ENCODE measurements at places on chromosomes 12 and 14.
A peak's percentile ranks its signal among the peaks of the same experiment; 100 is the strongest.

DNA sequence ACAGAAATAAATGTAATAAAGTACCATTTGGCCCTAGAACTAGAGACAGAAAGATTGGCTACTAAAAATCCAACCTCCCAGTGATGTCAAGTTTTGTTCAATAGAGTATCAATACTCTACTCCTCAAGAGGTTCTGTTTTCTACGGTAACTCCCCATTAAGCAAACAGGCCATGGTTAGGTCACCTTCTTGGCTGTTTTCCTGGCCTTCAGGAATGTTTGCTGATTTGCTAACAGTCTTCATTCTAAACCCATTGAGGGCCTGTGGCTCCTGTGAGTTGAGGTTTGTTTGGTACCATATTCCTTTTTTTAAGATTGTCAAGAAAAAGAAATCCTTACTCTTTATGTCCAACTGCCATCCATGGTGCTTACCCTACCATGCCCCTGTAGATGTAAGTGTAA is 1022.0 kb upstream of the TMEM132C start:
- no peak for DNase-seq

DNA sequence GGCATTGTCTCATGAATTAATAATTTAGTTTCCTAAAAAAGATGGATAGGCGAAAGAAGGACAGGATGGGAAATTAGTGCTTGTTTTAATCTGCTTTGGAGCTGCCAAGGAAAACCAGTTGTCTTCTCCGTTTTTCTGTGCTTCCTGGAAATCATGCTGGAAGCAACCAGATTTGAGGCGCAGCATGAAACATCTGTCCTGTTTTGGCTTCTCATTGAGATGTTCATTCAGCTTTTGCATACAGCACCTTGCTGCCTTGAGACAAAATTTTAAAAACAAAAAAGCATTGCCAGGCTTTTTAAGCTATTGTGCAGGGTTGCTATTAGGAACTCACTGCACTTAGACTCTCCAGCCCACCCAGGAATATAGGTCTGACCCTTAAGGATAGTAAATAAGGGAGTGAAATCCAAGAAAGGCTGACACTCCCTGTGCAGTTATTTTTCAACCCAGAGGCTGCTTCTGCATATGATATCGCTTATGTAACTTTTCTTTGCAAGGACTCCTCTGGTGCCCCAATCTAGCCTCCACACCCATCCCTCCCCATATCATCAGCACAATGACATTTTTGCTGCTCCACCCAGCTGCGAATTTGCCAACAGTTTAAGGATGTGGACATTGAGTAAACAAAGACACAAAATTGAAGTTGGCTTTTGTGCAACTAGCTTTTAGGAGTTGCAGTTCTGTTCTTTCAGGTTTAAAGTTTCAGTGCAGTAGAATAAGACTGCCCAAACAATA is 46.9 kb upstream of the MDM1 start:
- no peak for DNase-seq

- no peak for DNase-seq
These were observed 149.2 kb upstream of the LRIG3 start for GRCh38 chr12:59069516-59069915.

DNA sequence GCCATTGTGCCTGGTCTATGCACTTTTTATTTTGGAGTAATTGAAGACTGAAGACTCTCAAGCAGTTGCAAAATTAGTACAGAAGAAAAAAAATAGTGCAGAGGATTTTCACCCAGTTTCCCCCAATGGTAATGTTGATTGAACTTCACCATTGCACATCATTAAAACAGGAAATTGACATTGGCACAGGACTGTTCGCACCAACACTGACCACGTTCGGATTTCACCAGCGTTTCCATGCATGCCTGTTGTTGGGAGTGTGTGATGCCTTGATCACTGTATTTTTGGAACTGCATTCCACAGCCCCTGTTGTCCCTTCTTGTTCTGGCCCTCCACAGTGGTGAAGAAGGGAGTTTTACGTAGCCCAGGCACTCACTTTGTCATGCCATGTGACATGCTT is 67.1 kb downstream of the FOXN4 start:
- DNase-seq = no peak

- peak; percentile 25 for DNase-seq
These were observed 305.9 kb upstream of the G2E3 start for GRCh38 chr14:30252783-30253674.

GRCh38 chr12:111359914-111360276 is 9.0 kb downstream of the PHETA1 start:
- no peak for DNase-seq

- DNase-seq = no peak
These were observed 15.5 kb downstream of the ADGRD1 start for GRCh38 chr12:130969223-130969622.

DNA sequence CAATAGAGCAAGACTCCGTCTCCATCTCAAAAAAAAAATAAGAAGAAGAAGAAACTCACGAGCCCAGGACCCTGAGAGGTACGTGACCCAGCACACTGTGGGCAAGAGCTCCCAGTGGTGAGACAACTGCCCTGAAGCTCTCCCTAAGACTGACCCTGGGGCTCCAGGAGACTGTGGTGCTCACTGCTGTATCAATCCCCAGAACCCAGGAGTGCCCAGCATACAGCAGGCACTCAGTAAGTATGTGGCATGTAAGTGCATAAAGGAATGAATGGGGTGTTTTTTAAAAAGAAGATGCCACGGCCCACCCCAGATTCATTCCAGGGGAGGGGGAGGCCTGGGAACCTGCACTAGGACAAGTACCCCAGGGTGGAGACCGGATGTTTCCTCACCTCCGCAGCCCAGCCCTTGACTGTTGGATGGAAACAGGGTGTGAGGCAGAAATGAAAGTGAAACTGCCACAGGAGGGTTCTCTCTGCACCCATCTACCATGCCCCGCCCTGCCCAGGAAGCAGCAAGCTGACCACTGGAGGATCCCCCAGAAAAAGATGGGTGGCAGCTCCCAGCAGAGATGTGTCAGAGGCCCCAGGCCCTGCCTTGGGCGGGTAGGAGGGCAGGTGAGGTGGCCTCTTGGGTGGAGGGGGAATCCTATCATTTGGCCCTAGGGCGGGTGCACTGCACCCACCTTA is 12.2 kb downstream of the ITPK1 start:
- DNase-seq = no peak

DNA sequence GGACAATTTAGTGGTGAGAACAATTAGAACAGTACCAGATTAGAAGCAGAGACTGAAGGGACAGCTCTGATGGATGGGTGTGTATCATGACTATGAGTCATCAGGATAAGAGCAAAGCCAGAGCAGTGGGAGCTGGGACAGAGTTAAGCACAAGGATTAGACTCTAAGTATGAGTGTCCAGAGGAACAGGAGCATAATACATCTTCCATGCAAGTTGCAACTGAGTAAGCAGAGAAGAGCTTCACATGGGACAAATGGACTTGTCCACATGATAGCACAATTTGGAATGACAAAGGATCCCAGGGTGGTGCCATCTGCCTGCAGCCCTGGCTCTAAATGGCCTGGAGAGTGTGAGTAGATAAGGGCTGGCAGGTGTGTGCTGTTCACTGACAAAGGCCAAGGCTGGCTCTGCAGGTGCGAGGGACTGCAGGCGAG is 226.4 kb upstream of the CAND1 start:
- DNase-seq = peak; percentile 89

DNA sequence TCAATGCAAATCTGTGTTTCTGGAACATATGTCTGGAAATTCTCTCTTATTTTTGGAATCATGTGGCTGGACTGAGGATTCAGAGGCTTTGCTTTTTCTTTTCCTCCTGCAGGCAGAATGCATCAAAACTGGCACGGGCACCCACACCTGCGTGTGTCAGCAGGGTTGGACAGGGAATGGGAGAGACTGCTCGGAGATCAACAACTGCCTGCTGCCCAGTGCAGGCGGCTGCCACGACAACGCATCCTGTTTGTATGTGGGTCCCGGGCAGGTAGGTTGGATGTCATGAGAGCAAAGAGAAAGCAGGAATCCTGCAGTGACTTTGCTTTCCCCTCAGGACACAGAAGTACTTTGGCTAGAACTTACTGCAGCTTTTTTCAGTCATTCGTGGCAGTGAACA is 90.3 kb downstream of the STAB2 start:
- DNase-seq = peak; percentile 78
